ENCODE measurements at places on chromosomes 16 and 17.

- no peak for DNase-seq
Measured at GRCh38 chr16:62014319-62014923, 21.8 kb downstream of the CDH8 start.

- no peak for DNase-seq
Measured at GRCh38 chr17:66406701-66407644, 104.6 kb downstream of the PRKCA start.

- DNase-seq: no peak
Measured at GRCh38 chr17:36945140-36945539, 3.6 kb upstream of the AATF start.

DNA sequence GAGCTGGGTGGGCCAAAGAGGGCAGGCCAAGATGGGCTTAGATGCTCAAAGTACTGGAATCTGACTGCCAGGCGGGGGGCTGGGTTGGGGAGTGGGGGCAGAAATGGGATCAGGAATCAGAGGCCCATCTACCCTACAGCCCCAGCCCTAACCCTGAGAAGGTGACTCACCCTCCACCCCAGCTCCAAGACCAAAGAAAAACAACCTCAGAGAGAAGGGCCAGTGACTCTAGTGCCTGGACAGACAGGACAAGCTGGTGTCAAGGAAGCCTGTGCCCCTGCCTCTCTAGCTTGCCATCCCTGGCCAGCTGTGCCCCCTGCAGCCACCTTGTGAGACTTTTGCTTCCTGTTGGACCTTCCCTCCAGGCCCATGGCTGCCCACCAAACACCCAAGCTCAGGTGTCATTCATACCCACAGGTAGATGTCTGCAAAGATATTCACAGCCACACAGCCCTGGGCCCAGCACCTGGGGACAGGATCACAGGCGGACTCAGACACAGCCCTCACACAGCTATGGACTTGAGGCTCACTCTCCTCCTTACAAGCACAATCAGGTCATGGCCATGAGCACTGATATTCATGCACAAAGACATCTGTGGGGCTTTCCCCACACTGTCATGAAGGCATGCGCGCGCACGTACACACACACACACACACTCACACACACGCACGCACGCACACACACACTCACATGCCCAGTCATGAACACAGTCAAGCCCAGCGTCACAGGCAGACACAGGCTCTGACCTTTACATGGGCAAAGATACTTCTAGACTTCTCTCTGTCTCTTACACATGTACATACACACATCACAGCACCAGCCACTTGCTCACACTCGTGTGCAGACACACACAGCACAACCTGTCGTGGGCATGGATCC lies 2.8 kb downstream of the WNT3 start:
- DNase-seq: no peak

GRCh38 chr17:19414396-19415280 lies 3.6 kb downstream of the RNF112 start:
- no peak for DNase-seq

DNA sequence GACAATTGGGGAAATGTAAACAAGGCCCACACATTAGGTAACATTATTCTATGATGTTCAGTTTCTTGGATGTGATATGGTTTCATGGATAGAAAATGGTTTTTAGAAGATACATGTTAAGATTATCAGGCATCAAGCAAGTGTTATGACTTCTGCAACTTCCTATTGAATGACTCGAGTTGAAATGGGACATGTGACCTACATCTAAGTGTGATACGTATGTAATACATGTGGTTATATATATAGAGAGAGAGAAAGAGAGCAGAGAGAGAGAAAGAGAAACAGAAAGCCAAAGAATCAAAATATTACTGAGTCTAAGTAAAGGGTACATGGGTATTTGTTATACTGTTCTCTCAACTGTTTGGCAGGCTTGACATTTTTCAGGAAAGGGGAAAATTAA lies 1.7 kb downstream of the TMEM170A start:
- DNase-seq: no peak

GRCh38 chr16:68889508-68890150 lies 46.3 kb downstream of the TANGO6 start:
- no peak for DNase-seq

DNA sequence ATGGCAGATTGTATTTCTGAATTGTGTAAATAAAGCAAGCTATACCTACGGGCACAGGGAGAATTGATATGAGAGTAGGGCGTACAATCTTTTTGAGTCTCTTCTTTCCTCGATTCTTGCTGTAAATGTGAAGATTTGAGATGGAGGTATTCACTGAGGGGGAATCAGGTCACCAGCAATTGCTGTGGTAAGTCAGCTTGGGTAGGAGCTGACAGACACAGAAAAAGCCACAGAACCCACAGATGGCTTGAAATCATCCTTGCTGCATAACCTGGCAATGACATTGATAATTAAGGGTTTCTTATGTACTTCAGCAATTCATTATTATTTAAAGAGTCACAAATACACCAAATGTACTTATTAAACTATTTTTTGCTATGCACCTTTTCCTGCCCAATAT lies 164.2 kb downstream of the CNTNAP4 start:
- no peak for DNase-seq

DNA sequence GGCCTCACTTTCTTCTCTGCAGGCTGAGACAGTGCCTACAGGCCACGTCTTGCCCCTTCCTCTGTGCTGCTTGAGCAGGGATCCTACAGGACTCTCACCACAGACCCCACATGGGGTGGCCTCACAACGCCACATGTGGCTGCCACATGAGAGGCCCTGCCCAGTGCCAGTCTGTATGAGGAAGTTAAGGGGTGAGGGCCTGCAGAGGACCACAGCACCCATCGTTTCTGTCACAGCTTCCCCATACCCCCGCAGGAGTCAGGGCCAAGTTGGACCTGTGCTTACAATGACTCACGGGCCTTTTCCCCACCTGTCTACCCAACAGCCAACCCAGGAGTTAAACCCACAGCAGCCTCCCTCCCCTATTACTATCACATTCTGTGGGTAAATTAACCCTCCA lies 2.9 kb upstream of the GSDMB start:
- DNase-seq: no peak

- no peak for DNase-seq
Measured at GRCh38 chr17:41121742-41122141, 2.2 kb downstream of the KRTAP4-12 start.
